ENCODE measurements at places on chromosomes 11 and 22. TPM values are rescaled to one million over a fixed set of nuclear protein-coding genes. Genes with fewer than 3 reads are reported as not detected.

The SCGB1D2 gene
- total RNA-seq: not detected

The PIK3IP1 gene
- total RNA-seq: 2.2 TPM

The HPS5 gene
- total RNA-seq: 58.2 TPM

The XPNPEP3 gene
- 9.7 TPM for total RNA-seq

The SMTNL1 gene
- total RNA-seq: not detected

The C11orf91 gene
- total RNA-seq: not detected

The HIPK3 gene
- total RNA-seq: 42.9 TPM

The F2 gene
- not detected for total RNA-seq

DNA sequence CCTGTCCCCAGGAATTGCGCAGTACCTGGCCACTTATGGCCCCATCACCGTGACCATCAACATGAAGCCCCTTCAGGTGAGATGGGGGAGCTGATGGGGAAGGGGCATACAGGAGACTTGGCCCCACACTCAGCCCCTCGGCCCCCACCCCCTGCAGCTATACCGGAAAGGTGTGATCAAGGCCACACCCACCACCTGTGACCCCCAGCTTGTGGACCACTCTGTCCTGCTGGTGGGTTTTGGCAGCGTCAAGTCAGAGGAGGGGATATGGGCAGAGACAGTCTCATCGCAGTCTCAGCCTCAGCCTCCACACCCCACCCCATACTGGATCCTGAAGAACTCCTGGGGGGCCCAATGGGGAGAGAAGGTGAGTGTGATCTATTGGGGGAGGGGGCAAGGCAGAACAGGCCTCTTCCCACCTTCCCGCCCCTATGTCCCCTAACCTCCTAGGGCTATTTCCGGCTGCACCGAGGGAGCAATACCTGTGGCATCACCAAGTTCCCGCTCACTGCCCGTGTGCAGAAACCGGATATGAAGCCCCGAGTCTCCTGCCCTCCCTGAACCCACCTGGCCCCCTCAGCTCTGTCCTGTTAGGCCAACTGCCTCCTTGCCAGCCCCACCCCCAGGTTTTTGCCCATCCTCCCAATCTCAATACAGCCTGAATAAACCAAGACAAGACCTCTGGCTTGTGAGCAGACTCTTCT, 3.6 kb downstream of the CTSW start:
- no peak for DNase-seq

DNA sequence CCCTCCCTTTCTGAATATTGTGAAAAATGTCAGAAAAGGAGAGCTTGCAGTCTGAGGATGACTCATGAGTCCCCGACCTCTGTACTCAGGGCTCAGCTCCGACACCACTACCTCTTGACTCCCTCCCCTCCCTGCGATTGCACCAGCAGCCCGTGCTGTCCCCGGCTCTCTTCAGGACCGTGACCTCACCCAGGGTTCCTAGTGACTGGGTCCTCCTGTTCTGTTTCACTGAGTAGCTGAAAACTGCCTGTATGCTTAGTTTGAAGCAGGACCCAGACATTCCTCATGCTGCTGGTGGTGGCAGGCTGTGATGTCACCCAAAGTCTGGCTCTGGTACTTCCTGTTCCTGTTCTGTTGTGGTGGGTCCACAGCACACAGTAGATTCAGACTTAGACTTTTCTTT, 11.7 kb downstream of the PHRF1 start:
- DNase-seq: no peak

GRCh38 chr11:17135916-17136683, 58.6 kb upstream of the RPS13 start:
- DNase-seq: no peak

DNA sequence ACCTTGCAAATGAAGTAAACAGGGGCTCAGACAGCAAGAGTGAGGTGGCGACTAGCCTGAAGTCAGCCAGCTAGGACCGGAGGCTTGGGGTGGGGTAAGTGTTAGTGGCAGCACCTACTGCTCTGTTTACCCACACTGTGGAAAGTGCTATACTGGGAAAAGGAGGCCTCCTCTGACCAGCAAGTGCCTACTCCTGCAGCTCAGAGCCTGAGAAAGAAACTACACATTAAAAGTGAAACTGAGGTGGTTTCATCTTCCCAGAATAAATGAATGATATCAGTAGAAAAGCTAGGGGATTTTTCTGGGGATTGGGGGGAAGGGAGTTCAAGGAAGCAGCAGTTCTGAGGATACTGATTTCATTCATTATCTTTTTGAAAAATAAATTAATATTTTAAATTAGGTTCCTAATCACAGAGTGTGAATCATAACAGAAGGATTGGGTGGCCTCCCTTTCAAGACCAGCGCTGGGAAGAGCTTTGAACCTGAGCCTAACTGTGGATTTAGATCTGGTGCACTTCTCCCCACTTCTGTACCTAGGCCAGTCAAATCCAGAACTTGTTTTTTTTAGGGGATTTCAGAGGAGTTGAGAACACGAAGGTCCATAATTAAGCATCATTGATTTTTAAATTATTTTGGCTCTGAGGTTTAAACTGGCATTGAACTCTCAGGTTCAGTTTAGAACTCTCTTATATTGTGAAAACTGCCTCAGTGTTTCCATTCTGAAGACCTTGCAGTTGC, 48.1 kb upstream of the GRAMD1B start:
- DNase-seq: no peak

- no peak for DNase-seq
Measured at GRCh38 chr11:59957094-59957493, 6.7 kb upstream of the OOSP4A start.

DNA sequence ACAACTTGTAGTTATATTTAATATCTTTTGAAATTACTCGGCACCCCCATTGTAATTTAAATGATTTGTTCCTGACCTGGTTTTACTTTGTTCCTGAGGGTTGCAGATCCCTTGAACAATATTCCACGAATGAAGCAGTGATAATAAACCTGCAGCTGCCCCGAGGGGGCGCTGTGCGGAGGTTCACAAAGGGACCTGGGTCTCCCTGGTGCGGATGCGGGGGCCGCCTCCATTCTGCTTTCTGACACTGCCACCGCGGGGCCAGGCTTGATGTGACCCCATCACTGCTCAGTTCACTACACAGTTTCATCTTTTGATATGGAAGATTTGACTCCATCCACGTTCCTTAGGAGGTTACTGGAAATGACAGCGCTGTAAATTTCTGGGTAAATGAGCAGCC, 62.9 kb upstream of the PRODH start:
- no peak for DNase-seq

GRCh38 chr11:75668451-75669297, at the start of gene MAP6:
Gene MAP6 (minus strand): TSS chr11:75669038. CDS start chr11:75668369, 669 bp downstream.
- no peak for DNase-seq

- DNase-seq: no peak
Measured at GRCh38 chr11:6655020-6655789, 404 bp downstream of the DCHS1 start.

DNA sequence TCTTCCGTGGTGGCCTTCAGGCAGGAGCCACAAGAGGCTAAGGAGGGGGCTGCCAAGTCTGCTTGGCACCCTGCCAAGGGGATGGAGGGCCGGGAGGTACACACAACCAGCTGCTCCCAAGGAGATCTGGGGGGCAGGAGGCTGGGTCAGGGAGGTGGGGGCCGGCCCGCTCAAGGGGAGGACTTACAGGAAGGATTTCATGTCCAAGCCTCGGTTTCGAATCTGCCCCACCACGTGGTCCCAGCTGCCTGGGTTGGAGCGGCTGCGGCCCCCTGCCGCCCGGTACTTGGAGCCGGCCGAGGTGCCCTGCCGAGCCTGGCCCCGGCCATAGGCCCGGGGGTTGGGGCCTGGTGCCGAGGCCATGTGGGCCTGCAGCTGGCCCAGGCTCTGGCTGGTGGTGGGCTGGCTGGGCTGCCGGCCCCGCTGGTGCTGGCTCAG, 33.5 kb downstream of the LRRC10B start:
- DNase-seq: no peak

DNA sequence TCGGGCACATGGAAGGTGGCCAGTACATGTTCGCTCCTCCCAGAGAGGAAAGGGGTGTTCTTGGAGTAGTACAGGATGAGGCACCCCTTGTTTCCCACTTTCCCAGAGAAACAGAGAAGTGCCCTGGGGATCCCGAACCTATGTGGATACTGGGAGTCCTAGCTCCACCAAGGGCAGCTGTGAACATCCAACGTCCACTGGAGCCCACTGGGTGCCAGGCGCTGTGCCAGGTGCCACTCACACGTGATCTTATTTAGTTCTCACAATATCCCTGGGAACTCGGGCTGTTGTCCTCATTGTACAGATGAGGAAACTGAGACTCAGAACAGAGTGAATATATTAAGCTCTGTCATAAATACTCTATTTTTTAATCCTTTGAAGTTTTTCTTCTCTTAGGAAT, 12.0 kb downstream of the SLCO2B1 start:
- no peak for DNase-seq

DNA sequence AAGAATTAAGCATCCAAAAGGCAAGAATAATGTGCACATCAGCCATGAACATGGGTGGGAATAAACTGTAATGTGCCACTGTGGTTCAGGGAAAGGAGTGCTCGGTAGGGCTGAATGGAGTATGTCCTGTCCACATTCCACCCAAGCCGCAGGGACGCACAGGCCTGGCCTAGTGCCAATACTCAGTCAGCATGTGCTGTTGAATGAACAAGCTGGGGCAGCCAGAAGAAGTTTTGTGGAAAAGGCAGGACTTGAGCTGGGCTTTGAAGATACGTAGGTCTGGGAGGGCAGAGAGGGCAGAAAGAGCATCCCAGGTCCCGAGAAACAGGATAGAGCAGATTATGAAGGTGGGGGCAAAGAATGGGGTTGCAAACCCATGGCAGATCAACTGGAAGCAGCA, 60.0 kb upstream of the PLET1 start:
- DNase-seq: peak; percentile 80

- DNase-seq: no peak
Measured at GRCh38 chr11:64542172-64543125, 48.6 kb upstream of the SLC22A12 start.

DNA sequence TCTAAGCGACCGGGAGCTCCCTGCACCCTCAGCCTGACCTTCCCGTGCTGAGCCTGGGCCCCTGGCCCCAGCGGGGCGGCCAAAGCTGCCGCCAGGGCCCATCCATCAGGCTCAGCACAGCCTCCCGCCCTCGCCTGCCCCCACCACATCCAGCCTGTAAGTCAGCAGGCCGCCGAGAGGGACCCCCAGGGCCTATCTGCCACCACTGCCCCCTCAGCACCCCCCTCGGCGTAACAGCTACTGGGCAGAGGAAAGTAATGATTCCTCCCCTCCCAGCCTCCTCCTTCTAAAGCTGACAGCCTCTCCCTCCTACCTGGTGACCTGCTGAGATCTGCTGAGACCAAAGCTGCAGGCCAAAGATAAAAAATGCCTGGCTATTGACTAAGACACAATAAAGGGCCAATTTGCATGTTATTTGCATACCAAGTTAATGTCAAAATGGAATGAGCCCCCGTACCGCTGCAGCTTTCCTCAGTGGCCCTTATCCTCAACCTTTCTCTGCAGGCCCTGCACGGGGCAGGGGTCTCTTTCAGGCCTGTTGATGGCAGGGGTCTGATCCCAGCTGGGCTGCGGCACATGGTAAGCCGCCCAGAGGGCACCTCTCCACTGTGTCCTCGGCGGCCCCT, 51.6 kb downstream of the RPUSD4 start:
- DNase-seq: no peak

- no peak for DNase-seq
Measured at GRCh38 chr11:116233561-116233960, 539.2 kb downstream of the BUD13 start.

DNA sequence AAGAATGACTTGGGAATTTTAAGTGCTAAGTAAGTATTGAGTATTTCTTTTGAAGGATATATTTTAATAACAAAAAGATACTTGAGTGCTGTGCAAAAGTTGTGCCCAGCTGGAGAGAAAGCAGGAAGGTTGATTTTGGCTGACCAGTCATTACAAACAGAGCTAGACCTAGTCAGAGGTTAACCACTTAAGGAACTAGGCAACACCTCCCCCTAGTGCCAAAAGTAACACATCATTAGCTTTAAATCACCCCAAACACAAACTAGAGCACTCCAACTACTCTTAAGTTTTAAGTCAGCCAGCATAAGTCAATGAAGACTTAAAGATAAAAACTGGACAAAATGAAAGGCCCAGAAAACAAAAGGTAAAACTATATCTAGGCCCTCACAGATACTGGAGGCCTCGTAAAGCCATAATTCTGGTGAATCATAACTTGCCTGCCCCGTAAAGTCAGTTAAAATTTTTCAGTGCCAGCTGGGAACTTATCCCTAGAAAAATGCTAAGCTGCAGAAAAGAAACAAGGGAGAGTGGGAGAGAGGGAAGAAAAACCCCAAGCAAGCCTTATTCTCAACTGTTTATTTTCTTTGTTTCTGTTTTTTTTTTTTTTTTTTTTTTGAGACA, 4.6 kb downstream of the TMEM9B start:
- DNase-seq: peak; percentile 29

- DNase-seq: no peak
Measured at GRCh38 chr11:16287630-16288280, 68.6 kb downstream of the SOX6 start.

DNA sequence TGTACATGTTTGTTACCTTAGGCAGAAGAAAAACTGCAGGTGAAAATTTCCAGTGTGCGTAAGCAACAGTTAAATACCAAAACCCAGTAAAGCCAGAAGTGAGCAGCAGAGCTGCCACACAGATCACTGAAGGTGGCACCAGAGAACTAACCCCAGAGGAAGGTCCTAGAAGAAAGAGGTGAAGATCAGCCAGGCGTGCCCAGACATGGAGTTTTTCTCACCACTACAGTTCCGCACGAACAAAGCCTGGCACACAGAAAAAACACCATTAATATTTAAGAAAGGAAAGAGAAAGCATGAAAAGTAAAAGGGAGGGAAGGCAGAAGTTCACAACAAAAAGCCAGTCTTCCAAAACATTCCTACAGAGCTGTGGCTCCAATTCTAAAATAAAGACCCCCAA, 60.7 kb downstream of the STK33 start:
- DNase-seq: no peak

DNA sequence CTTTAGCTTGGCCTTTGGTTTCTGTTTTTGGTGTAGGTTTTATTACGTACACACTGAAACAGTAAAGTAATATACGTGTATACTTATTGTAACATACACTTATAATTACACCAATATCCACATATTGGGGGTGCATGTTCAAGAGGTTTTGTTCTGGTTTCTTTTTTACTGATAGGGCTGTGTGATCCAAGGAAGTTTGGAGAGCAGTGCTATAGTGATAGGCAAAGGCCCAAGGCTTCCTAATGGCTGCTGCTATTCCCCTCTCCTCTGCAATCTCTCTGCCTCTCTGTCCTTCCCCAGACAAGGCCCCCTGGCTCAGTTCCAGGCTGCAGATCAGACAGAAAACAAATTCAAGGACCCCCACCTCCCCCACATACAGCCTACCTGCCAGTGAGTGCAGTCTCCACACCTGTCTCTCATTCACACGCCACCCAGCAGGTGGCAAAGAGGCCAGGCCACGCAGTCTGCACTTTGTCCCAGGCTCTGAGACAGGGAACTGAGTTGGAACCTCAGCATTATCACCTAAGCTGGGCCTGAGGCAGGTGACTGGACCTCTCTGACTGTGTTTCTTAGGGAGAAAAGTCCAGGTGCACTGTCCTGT, 15.1 kb downstream of the TMEM184B start:
- no peak for DNase-seq

Measured in SJSA1 (cell line).